H9 (cell line): ENCODE measurements at places on chromosomes 11 and 22. TPM values are rescaled to one million over a fixed set of nuclear protein-coding genes. Genes with fewer than 3 reads are reported as not detected.

DNA sequence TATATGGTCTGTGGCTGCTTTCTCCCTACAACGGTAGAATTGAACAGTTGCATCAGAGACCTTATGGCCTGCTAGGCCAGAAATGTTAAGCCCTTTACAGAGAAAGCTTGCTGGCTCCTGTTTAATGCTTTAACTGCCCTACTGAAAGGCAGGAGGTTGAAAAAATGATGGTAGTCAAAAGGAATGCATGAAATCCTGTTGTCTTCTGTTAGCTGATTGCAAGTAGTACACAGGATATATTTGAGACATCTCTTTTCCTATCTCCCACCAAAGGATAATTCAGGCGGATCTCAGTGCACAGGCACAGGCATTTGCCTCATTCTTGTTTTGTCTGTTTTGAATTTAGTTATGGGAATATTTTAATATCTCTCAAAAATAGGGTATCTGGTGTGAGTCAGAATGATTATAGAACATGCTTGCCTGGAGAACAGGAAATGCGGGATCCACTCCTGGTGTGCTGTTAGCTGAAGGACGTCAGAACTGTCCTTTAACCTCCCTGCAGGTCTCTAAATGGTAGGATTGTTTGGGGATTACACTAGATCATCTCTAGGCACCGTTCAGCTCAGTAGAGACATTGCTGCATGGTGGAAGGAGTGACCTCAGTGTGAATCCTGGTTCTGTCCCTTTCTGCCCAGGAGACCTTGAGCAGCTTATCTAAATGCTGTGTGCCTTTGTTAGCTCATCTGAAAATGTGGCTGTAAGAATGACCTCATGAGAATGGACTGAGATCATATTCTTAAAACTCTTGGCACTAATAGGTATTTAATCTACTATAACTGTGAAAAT lies 49.5 kb downstream of the PACS1 start:
- DNase-seq, result no peak

- DNase-seq, result peak; percentile 60
Measured at GRCh38 chr11:44304091-44305025, 5.6 kb downstream of the ALX4 start.

GRCh38 chr11:66850588-66851238 lies 6.2 kb upstream of the LRFN4 start:
- no peak for DNase-seq

GRCh38 chr22:40128989-40129388 lies 48.7 kb upstream of the TNRC6B start:
- DNase-seq, result no peak

DNA sequence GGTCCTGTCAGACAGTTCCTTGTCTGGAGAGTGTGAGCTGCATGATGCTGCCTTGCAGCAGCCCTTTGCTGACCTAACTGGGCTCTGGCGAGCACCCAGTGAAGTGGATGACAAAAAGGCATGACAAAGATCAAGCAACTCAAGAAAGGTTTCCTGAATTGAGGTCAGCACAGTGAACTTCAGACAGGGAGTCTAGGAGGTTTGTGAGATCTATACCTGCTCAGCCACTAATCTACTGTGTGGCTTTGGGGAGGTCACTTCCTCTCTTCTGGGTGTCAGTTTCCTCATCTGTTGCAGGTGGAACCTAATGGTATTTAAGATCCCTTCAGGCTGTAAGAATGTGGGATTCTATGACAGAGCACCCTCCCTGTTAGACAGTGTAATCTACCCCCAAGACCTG lies 213.9 kb upstream of the NARS2 start:
- no peak for DNase-seq

DNA sequence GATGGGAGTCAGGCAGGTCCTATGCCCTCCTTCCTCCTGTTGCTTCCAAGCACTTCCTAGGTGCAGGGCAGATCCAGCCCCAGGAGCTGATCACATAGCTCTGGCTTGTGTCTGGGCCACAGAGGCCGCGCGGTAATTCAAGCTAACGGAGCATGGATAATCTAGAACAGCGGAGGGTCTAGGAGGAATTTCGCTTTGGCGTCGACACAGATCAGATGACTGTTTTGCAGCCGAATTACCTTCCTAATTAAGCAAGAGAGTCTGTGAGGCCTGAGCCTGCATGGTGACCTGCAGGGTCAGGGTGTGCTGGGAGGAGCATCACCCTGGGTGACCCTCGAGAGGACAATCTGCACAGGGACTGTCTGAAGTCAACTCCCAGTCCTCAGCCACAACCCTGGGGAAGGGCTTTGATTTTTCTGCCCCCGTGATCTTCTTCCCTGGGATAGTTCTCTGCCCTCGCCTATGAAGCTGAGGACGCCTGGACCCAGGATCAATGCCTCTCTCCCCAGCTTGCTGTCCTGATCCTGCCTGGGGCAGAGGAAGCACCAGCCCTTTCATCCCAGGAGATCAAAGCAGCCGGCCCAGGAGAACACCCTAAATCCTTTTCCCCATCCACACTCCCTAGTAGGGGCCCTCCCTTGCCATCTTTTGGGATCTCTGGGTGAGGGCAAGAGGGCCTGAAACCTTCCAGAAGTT lies 11.0 kb downstream of the NECTIN1 start:
- no peak for DNase-seq

GRCh38 chr22:29801796-29802195 lies 34.6 kb downstream of the UQCR10 start:
- no peak for DNase-seq

DNA sequence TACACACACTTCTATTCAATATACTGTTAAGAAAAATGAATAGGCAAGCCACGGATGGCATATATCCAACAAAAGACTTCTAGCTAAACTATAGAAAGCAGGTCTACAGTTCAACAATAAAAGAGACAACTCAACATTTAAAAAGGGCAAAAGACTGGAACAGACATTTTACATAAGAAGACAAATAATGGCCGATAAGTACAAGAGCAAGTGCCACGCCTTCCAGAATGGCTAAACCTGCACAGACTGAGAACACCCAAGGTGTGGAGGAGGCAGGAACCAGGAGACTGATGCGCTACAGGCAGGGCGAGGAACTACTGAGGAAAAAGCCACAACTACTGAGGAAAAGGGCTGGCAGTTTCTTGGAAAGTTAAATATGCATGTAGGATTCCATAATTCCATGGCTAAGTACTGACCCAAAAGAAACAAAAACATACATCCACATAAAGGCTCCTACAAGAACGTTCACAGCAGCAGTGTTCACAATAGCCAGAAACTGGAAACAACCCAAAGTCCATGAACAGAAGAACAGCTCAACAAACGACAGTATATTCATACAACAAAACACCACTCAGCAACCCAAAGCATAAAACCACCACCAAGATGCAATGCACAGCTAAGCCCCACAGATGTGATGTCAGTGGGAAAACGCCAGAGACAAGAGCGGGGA lies 9.6 kb upstream of the MOB2 start:
- no peak for DNase-seq

Gene KCNJ4
- 0.88 and 0.92 TPM in 2 replicates for total RNA-seq

GRCh38 chr11:35427071-35427470 lies 7.7 kb upstream of the SLC1A2 start:
- DNase-seq, result no peak

GRCh38 chr11:130766650-130767565 lies 149.4 kb downstream of the SNX19 start:
- no peak for DNase-seq

Gene PLAAT3
- 188 and 198 TPM in 2 replicates for total RNA-seq

- peak; percentile 49 for DNase-seq
Measured at GRCh38 chr11:100515087-100515486, 172.0 kb upstream of the ARHGAP42 start.

GRCh38 chr11:134862105-134862502 lies 450.1 kb upstream of the B3GAT1 start:
- DNase-seq, result no peak

DNA sequence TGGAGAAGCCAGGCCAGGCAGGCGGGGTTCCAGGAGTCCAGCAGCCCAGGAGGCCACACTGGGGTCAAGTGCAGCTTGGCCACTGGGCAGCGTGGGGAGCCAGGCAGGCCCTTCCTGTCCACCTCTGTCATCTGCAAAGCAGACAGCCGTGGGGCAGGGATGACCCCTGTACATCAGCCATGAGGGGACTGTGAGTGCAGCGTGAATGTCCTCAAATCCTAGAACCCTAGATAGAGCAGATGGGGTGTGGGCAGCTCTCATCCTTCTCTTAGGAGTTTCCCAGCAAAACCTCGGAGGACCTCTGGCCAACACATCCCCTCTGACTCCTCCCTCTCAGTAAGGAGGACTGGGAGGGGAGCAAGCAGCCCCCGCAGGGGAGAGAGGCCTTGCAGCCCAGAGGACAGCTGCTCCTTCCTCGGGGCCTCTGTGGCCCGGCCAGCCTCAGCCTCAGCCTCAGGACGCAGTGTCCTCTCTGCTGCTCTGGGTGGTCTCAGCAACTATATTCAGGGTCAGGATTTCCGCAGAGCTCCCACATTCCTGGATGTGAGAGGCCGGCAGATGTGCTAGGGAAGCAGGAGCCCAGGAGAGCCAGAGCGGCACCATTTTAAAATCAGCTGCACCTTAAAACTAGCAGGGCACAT lies 820.5 kb downstream of the BRD1 start:
- peak; percentile 15 for DNase-seq

Gene UNC93B1
- 21.7 and 23.3 TPM in 2 replicates for total RNA-seq

DNA sequence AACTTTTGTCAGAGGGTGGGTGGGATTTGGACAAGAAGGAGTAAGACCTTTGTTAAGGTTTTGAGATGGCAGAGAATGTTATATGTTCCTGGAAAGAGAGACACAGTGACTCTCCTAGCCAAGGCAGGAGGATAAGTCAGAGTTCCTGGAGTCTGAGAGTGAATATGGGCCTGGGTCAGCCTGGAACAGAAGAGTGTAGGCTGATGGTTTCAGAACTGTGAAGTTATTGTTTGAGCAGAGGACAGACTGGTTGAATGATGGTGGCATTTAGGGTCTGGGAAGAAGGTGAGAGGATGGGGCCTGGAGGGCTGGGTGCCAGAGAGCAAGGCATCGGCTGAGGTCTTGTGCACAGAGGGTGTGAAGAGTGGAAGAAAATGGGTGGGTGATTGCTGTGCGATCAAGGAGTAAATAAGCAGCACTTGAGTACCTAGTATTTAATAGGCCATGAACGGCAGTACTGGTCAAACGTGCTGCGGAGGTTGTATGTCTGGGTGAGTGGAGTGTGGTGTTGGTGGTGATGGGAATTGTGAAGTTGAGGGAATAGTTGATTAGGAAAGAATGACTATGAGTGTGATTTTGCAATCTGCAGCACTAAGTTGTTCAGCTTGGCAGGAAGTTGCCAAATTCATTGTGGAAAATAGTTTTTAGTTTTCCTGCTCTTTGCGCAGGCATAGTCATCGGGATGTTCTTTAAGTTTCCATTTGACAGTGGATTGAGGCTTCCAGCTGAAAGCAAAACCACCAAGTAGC lies 1.8 kb downstream of the PANX1 start:
- DNase-seq, result no peak

GRCh38 chr22:32219026-32219425 lies 14.2 kb upstream of the RFPL2 start:
- no peak for DNase-seq

Gene ADM2
- 11.4 and 11.9 TPM in 2 replicates for total RNA-seq

- no peak for DNase-seq
Measured at GRCh38 chr11:10095412-10096208, 198.4 kb downstream of the SBF2 start.

Gene CDC42BPG
- total RNA-seq, result 24.2 and 24.9 TPM in 2 replicates

DNA sequence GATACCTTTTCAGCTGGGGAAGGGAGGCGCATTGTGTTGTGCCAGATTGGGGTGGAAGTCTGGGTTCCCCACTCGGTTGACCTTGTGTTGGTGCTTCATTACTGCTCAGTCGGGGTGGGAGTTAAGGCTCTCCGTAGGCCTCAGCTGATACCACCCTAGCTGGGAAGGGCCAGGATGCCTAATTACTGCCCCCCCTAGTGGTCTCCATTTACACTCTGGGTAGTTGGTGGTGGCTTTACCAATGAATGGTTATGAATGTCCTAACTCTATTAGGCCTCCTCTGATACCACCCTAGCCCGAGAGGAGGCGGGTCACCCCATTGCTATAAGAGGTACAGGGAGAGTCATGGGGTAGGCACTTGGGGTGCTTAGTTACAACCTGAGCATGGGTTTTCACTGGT lies 27.5 kb upstream of the HIKESHI start:
- DNase-seq, result peak; percentile 67

Gene GSTT2B
- 4.5 and 4.7 TPM in 2 replicates for total RNA-seq

- DNase-seq, result no peak
Measured at GRCh38 chr22:48321986-48322545, 1505.6 kb downstream of the BRD1 start.

GRCh38 chr11:77081976-77082836 lies 15.4 kb downstream of the CAPN5 start:
- no peak for DNase-seq

GRCh38 chr22:36860821-36861659 lies at the start of gene NCF4:
Gene NCF4, plus strand, starts transcription at chr22:36861006. Its CDS starts 166 bp downstream, at chr22:36861172.
- DNase-seq, result no peak

- DNase-seq, result no peak
Measured at GRCh38 chr11:113885897-113886296, 10.5 kb upstream of the USP28 start.

DNA sequence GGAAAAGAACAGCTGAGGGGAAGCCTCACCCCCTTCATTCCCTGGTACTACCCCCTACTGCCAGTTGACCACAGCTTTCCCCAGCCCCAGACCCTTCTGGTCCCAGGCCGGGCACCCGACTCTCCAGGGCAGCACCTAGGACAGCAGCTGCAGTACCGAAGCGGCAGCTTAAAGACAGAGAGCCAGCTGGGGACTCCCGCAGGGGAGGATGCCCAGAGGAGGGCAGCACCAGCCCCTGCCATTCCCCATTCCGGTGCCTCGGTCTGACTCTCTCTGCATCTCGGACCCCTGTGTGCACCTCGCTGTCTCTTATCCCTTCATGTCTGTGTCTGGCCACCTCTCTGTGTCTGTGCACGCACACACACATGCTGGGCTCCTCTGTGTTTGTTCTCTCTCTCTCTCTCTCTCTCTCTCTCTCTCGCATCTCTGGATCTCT lies 9.4 kb downstream of the IGSF9B start:
- DNase-seq, result peak; percentile 88

DNA sequence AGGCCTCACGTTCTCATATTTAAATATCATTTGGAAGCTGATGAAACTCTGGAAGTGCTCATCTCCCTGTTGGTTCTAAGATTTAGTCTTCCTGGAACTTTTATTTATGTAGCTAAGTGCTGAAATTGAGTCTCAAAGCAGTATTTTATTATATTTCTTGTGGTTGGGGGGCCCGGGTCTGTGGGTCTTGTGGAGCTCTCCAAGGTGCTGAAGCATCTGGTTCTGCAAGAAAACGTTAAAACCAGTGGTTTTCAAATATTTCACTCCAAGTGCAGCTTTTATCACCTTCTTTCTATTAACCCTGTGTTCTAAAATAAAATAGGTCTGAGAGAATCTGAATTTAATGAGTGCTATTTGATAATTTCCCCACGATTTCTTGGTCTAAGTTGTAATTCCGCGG lies 1404.8 kb downstream of the TBC1D22A start:
- peak; percentile 20 for DNase-seq

Gene TENM4
- 4.3 and 4.6 TPM in 2 replicates for total RNA-seq

- DNase-seq, result no peak
Measured at GRCh38 chr22:41870786-41871185, 37.9 kb downstream of the SREBF2 start.

- no peak for DNase-seq
Measured at GRCh38 chr11:74185285-74185684, 14.2 kb downstream of the PPME1 start.
